ENCODE measurements at places on chromosomes 4 and X.

GRCh38 chr4:98262431-98262830 is 1.2 kb downstream of the RAP1GDS1 start:
- DNase-seq = no peak

DNA sequence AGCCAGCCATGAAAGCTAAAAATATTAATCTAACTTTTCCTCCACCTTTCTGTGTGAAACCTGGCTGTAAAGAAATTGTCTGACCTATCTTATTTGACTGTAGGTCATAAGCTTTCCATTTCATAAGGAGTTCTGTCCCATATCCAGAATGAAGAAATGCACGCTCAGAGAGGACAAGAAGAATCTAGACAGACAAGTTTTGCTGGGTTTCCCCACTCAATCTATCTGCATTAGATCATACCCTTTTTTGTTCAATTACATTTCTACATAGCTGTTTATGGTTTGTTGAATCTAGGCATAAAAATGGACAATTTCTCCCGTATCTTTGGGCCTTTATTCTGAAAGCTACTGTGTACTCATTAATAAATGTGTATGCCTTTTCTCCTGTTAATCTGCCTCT is 1495.1 kb downstream of the C4orf33 start:
- DNase-seq = no peak

DNA sequence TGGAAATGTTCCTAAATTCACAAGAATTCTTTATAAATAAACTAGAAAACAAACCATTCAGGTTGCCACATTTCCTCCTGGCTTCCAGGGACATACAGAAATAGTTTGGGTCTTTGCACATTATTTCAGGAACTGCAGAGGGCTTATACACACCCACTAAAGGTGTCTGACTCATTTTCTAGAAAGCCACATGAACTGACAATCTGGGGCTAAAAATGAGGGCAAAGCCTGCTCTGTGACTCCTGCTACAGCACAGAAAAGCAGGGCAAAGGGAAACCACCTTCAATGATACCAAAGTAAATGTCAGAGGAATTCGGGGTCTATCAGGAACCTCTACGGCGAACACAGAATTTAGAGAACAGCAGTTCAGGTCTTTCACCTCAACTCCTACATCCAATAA is 112.2 kb upstream of the MAP3K15 start:
- no peak for DNase-seq

- no peak for DNase-seq
Observed at GRCh38 chr4:79661196-79661595, 253.2 kb upstream of the GK2 start.

GRCh38 chrX:44105228-44105913 is 132.2 kb upstream of the NDP start:
- no peak for DNase-seq

DNA sequence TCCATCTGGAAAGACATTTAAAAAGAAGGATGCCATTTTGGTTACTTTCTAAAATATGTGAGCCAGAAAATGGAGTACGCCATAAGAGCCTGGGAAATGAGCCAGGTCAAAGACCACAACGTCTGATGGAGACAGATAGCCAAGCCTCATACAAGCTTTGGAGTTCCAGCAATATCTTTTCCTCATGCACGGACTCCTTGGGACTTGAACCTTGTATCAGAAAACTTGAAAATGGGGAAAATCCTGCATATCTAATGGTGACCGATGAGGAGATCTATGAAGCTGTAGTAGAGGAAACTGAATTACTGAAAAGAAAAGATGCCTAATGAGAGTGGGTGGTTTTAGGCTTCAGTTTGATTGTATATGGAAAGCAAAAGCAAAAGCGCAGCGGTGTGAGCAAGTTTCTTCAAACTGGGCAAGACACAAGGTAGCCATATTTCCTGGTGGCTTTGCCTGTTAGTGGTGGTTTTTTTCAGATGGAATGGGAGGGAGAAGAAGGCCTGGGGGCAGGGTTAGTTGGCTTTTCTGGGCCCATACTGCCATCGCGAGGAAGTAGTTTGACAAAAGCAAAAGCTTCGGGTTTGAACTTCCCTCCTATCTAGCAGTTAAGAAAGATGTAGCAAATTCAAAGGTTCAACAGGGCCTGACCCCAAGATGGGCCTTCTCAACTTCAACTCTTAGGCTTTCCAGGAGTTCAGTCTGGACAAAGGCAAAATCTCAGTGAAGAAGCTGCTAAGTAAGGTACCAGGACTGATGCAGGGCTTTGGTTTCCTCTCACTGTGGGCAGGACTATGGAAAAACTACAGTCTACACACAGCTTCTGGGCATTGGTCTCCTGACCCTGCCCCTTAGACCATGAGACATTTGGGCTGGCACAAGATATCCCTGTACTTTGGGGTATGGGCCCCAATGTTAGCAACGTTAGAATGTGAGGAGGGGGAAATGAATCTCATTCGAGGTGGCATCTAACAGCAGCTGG is 210.0 kb upstream of the STK26 start:
- peak; percentile 48 for DNase-seq

GRCh38 chr4:117623326-117623725 is 411.0 kb upstream of the NDST3 start:
- DNase-seq = no peak

GRCh38 chr4:51930557-51930956 is 87.6 kb downstream of the DCUN1D4 start:
- DNase-seq = no peak

DNA sequence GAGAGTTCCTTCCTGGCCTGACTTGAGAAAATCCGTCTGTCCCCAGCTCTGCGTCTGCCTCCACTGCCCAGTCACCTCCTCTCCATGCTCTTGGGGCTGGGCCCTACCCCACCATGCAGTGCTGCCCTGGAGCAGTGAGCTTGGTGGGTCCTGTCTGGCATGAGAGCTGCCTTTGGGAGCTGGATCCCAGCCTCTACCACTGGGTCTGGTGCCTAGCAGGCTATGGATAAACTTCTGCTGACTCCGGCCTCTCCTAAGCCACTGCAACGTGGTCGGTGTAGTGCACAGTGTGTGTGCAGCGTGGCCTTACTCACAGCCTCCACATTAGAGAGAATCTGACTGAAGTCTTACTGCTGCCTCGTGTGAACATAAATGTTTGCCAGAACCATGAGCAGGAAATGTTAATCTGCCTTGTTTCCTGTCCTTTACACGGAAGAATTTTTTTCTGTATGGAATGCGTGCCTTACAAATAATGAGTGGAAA is 47.6 kb downstream of the HTT start:
- DNase-seq = no peak

Data from stimulated activated CD4-positive, alpha-beta T cell treated with anti-CD3 and anti-CD28 coated beads, TNF-alpha, amount 100 ng/mL, for 1 hour (primary cell).